ENCODE measurements at places on chromosomes 7 and 10.
A peak's percentile ranks its signal among the peaks of the same experiment; 100 is the strongest.

DNA sequence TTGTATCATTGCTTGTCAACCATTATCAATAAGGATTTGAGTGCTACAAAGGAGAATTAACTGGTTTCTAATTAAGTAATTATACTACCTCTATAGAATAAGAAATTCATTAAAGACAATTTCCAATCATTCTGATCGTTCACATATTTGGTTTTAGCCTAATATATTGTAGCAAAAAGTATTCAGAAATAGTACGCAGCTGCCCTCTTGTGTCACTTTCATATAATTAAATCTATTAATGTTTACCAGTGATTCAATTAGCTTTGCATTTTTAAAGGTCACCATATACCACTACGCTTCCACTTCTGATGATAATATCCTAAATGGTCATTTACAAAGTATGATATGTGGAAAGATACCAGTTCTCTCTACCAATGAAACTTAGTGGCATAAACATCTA, 128.3 kb downstream of the NEBL start:
- DNase-seq = no peak

DNA sequence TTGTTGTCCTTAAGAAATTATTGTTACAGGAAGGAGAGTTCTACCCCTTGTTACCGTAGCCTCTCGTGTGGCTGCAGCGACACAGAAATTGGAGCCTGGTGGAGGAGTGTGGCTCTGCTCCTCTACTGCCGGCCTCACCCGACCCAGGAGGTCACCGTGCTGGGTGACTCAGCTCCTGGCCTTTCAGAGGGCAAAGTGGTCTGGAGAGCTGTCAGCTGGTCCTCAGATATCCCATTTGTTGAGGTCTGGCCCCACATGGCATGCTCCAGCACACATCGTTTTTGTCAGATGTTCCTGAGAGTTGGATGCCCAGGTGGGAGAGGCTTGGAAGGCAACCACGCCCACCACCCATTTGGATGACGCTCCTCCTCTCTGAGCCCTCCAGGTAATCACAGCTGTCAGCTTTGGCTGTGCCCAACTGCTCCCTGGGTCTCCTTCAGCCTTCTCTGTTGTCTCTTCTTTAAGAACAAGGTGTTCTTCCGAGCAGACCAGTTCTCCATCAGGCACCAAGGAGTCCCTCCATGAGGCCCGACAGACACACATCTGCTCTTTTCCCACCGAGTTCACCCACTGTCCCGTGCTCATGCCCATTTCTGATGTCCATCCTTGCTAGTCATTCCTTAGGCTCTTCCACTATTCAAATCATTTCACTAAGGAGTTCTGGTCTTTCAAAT, 80.3 kb downstream of the RAMP3 start:
- no peak for DNase-seq

GRCh38 chr10:77201135-77202106, 436.2 kb downstream of the KCNMA1 start:
- DNase-seq = no peak

DNA sequence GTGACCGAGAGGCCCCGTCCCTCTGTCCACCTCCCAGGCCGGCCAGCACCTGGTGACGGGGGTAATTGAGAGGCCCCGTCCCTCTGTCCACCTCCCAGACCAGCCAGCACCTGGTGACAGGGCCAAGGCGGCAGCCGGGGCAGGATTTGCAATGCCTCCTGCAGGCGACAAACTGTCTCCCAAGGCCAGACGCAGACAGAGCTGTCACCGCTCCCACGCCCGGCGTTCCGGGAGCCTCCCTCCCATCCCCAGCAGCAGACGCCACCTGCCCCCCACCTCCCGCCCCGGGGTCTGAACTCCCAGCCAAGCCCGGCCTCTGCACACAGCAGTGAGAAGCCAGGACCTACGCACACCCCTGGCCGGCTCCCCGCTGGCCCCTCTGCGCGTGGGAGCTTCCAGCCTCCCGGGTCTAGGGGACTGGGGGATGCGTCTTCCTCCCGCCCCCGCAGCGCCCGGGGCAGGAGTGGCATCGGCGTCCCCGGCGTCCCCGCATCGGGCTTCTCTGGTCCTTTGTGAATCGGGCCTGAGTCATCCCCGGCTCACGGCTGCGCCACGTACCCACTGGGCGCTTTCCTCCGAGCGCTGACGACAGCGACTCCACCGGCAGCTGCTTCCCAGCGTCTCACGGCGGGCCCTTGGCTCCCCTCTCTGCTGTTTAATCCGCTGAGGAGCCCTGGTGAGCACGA, 95.1 kb upstream of the DIP2C start:
- peak; percentile 83 for DNase-seq

- peak; percentile 66 for DNase-seq
Measured at GRCh38 chr7:128347647-128348097, 4.0 kb upstream of the RBM28 start.

GRCh38 chr10:78543749-78544362, 510.2 kb downstream of the RPS24 start:
- peak; percentile 72 for DNase-seq

- no peak for DNase-seq
Measured at GRCh38 chr7:111266613-111267012, 175.7 kb downstream of the LRRN3 start.

GRCh38 chr10:112585126-112585525, 138.1 kb downstream of the VTI1A start:
- no peak for DNase-seq

- peak; percentile 71 for DNase-seq
Measured at GRCh38 chr10:58511765-58512490, 744 bp upstream of the BICC1 start.
